ENCODE measurements at places on chromosomes 11 and 22.
A peak's percentile ranks its signal among the peaks of the same experiment; 100 is the strongest.

GRCh38 chr11:133911171-133911570 is 45.6 kb downstream of the IGSF9B start:
- no peak for DNase-seq

DNA sequence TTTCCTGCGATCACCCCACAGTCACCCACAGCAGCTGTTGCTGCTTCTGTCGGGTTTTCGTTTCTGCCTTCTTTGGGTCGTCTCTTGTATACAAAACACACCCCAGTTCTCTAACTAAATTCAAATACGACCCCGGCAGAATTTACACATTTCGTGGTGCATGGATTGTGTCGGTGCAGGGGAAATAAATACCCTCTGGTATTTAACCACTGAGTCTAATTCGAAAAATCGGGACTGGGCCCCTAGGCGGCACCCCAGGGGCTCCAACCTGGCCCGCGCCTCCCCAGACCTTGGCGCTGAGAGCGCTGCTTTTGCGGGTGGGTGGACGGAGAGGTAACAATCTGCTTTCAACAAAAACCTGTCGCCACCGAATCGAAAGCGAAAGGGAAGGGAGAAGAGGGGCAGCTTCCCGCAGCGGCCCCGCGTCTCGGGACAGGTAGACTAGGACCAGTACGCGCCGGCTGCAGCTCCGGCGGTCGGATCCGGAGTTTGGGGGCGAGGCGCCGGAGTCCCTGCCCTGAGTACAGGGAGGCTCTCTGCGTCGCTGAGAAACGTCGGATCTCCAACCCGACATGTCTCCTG is 4.4 kb downstream of the ALX4 start:
- DNase-seq: peak; percentile 24

- DNase-seq: no peak
Observed at GRCh38 chr22:28229566-28230485, 310.8 kb upstream of the PITPNB start.

GRCh38 chr11:31827455-31828206 is 16.5 kb upstream of the PAX6 start:
- no peak for DNase-seq

DNA sequence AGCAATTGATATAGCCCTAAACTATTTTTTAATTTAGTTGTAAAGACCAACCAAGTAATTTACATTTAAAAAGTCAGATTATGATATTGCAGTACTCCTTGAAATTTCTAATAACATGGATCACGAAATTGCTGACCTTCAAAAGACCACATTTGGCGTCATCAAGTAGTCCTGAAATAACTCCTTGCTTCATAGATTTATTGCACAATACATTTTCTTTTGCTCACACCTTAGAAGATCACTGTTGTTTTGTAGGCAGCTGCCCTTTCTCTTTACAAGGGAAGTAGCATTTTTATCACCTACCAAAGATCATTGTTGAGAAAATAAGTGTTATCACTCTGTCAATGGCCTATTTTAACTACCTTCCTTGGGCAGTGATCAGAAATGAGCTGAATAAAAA is 815.8 kb downstream of the METTL15 start:
- no peak for DNase-seq

DNA sequence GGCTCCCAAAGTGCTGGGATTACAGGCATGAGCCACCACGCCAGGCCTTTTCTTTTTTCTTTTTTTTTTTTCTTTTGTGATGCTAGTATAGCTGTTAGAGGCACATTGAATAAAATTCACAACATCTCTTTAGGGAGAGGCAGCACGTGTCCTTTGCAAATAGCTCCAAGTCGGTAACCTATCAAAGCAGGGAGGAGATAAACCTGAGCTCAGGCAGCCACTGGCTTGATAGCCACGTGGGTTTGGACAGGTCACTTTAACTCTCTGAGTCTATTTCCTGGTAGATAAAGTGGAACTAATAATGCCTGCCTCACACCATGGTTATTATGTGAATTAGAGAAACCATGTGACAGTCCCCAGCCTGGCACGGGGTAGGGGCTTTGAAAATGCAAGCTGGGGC is 43.1 kb upstream of the ATXN10 start:
- DNase-seq: no peak

GRCh38 chr11:128653801-128654231 is 40.1 kb upstream of the FLI1 start:
- DNase-seq: no peak

GRCh38 chr11:115905341-115906000 is 401.3 kb upstream of the CADM1 start:
- no peak for DNase-seq

DNA sequence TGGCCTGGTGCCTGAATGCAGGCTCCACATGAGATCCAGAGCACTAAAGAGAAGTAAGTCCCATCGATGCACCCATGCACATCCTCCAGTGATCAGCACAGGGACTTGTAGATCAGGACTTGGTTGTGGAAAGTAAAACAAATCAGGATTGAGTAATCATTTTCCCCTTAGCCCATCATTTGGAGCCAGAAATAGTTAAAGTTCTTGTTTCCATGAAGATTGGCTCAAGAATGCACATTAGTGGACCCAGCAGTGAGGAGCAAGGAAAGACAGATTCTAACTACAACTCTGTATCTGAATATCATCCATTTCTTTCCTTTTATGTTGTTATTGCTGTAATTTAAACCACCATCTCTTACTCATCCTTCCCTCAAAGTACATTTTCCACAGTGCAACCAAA is 19.1 kb downstream of the CCDC83 start:
- DNase-seq: no peak

DNA sequence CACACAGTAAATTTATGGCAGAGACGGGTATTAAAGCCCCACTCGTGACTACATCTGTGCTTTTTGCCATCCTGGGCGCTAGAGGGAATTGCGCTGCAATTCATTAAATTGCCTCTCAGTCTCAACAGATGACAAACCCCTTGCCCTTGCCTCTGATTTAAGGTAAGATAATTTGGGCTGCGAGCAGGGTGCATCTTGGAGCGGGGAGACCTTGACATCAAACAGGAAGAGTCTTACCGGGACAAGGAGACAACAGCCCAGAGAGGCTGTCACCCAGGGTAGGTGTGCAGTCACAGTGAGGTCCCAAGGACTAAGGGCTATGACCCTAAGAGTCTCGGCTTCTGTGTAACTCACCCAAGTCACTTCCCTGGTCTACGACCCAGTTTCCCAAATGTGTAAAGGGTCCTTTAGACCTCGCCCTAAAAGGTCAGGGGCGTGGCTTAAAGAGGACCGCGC is 449 bp upstream of the TOM1 start:
- DNase-seq: no peak

DNA sequence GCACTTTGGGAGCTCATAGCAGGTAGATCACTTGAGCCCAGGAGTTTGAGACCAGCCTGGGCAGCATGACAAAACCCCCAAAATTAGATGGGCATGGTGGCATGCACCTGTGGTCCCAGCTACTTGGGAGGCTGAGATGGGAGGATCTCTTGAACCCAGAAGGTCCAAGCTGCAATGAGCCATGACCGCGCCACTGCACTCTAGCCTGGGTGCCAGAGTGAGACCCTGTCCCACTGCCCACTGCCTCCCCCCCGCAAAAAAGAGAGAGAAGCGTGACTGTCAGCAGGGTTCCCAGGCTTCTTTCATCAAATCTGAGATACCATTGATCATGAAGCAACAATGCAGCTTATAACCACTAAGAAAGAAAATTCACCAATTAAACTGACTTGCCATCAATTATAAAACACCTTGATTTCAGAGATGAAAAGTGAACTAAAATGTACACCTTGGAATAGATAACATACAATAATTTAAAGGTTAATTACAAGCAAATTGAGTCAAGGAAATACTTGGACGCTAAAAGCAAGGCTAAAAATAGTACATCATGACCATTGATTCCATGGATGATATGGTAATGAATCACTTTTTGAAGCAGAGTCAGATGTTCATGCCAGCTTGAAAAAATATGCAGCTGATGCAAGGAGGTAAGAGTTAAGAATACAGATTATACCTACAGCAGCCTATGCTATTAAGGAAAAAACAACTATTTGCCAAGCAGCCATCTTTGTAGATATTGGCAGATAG is 90.8 kb upstream of the ALKBH3 start:
- no peak for DNase-seq

GRCh38 chr11:73249853-73250783 is 22.0 kb upstream of the P2RY6 start:
- peak; percentile 44 for DNase-seq

DNA sequence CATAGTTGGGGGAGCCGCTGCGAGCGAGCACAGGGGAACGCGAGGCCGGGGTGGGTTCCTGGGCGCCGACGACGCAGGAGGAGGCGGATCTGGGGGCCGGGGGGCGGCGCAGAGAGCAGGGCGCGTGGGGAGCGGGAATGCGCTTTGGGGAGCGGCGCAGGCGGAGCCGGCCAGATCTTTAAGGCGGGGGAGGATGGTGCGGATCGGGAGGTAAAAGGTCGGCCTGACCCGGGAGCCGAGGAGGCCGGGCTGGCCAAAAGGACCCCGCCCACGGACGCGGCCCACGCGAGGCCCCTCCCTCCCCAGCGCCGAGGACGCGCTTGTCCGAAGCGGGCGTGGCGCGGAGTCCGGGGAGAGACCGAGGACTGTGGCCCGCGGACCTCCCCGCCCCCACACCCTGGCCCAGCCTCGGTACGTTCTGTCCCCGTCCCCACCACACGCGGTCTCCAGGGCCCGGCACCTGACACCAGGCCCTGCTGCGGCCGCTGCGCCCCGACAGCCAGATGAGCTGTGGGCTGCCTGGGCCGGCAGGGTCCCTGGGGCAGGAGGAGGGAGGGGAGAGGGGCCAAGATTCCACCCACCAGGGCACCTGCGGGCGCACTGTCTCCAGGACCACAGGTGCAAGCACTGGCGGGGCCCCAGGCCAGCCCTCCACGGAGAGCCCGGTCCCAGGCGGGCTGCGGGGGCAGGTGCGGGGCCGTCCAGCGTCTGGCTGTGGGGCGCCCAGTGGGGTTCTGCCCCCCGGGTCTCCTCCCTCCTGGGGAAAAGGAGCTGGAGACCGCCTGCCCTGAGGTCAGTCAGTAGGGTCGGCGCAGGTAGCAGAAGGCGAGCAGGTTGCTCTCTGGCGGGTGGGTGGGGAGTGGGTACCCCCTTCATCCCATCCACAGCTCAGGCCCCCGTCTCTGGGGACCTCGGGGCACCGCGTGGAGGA is 10.9 kb downstream of the PIM3 start:
- DNase-seq: peak; percentile 61

- no peak for DNase-seq
Observed at GRCh38 chr11:61011950-61012736, 40.7 kb downstream of the CD6 start.

DNA sequence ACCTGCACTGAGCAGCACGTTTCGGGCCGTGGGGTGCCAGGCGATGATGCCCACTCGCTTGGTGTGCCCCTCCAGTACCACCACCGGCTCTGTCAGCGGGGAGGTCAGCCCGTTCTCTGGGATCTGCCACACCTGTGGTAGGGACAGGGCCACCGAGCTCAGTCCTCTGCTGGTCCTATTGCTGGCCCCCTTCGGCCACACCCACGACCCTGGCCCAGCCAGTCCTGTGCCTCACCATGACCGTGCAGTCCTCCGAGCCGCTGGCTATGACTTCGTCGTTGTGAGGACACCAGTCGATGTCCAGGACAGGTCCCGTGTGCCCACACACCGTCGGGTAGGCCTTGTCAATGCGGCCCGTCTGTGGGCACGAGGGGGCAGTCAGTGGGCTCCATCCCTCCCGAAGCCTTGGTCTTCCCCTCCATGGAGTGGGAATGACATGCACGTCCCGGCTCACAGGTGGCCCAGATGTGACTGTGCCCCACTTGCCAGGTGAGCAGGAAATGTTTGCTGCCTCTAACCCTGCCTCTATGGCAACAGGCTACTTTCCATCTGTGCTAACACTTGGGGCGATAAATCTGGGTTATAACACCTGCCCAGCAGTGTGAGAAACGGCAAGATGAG is 1.4 kb downstream of the CORO1B start:
- no peak for DNase-seq

DNA sequence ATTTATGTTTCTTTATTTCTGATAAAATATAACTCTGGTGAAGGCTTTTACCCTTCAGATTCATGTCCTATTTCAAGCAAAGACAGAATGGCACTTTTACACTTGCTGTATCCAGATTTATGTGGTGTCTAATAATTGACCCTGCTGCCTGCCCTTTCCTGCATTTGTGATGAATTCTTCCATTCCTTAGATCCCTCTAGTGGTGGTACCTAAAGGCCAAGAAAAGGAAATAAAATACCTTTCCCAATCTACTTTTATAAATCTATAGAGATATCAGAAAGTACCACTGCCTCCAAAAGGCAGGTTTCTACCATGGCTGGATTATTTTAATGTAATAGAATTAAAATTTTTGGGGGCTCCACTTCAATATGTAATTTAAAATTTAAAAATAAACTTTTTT is 34.2 kb downstream of the CCDC81 start:
- DNase-seq: no peak

DNA sequence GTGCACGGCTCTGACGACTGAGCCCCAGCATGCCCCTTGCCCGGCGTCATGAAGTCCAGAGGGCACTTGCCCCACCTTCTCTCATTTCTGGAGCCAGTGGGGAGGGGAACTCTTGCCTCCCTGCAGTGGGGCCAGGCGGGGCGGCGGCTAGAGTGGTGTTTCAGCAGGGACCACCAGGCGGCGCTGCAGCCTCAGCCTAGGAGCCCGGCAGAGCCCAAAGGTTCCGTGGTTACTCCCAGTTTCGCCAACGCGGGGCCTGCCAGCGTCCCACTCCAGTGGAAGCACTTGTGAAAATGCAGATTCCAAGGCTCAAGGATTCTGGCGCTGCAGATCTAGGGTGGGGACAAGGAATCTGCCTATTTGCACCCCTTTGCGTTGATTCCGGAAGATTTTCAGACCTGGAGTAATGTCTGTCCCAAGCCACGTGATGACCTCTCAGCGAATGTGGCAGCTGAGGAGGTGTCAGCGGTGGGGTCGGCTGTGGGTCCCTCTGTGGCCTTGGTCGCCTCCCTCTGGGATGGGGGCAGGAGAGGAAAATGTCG is 55.7 kb downstream of the CD82 start:
- DNase-seq: peak; percentile 55

DNA sequence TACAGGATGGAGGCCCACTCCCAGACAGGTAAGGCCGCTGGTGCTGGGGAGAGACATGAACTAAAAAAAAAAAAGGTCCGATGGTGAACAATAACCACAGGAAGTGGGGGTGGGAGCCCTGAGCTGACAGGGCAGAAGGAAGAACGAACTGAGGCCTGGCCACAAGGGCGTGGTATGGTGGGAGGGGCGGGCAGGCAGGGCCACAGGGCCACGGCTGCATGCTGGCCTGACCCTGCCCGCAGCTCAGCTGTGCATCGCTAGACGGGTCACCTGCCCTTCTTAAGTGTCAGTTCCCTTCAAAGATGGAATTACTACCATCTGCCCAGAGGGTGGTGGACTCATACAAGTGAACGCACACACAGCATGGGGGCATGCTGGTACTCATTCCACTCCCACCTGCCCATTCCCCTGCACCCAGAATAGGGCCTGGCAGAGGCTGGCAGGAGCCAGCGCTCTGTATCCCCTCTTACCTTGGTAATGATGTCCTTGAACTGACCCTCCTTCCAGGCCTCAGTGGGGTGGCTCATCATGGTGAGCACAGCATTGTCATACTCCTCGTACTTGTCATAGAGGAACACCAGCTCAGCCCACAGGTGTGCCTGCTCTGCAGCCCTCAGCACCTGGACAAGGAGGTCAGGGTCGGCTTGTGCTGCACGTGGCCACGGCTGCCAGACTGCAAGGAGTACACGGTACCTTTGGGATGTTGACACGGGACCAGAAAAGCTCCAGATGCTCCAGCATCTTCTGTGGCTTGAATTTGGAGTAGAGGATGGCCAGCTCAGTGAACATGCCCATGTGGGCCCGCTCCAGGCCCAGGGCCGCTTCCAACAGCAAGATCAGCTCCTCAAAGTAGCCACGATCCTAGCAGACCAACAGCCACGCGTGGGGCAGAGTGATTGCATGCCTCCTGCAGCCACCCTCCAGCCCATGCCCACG is 17.5 kb upstream of the SLC25A1 start:
- no peak for DNase-seq

All from T-helper 2 cell (primary cell).